Immature natural killer cell (primary cell): ENCODE measurements at places on chromosomes 3 and 15.

DNA sequence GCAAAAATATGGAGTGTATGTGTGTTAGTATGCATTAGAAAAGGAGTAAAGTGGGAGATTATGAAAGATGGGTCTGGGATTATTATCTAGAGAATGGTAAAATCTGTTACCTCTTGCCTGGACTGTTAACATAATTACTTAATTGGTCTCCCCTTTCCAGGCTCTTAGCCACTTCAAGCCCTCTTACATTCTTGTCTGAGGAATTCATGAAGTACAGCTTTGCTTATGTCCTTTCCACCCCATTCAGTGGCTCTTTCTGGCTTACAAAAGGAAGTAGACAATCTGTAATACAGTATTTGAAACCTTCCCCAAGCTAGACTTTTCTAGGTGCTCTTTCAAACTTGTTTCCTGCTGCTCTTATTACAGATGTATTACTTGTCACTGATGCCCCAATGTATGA is 129.8 kb downstream of the MBNL1 start:
- peaks cover 2% of the 10 kb centered on the region for H3K27me3 ChIP-seq
- H3K27ac ChIP-seq = peak overlapping the region; percentile 20
- peaks cover 6% of the 10 kb centered on the region for H3K36me3 ChIP-seq

GRCh38 chr3:172586436-172586835 is 63.2 kb upstream of the TNFSF10 start:
- no peaks in the 10 kb centered on the region for H3K27me3 ChIP-seq
- H3K27ac ChIP-seq = no peak overlapping the region
- no peak for DNase-seq
- no peaks in the 10 kb centered on the region for H3K36me3 ChIP-seq

GRCh38 chr15:51828621-51829375 is 655 bp upstream of the TMOD3 start:
- peak overlapping the region; percentile 86 for H3K4me3 ChIP-seq
- H3K36me3 ChIP-seq = no peaks in the 10 kb centered on the region
- no peak for DNase-seq
- H3K27me3 ChIP-seq = peaks cover 2% of the 10 kb centered on the region

DNA sequence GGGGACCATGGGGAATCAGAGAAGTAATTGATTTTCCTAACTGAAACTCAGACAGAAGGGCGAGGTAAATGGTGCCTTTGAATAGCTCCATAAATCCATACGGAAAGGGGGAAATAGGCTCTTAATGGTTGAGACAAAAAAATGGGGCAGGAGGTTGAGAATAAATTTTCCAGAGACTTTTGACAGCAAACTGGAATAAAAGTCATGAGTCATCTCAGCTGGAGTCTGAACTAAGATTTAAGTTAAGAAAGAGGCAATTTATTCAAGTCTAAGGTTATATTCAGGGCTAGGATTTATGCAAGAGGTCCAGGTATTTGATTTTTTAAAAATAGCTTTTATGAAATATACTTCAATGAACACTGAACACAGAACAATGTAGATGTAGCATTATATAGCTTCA is 238.7 kb upstream of the RORA start:
- no peaks in the 10 kb centered on the region for H3K4me1 ChIP-seq
- no peak overlapping the region for H3K4me3 ChIP-seq
- H3K27me3 ChIP-seq = peaks cover 2% of the 10 kb centered on the region
- no peaks in the 10 kb centered on the region for H3K36me3 ChIP-seq

DNA sequence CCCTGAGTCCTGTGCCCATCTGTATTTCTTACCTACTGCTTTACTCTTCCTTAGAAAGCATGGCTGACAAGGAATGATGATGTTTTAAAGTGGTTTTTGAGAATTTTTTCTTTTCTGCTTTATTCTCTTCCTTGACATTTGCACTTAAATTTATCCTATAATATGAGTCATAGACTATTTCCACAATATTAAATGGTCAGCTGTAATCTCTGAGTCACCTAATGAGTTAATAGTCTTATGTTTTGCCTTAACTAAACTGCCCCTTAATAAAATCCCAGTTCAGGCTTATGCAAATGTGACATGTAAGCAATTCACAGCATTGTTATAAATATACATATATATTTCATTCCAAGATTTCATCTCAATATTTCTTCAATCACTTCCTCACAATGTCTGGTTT is 23.8 kb downstream of the MEIS2 start:
- no peak overlapping the region for H3K27ac ChIP-seq
- H3K4me3 ChIP-seq = no peak overlapping the region
- no peaks in the 10 kb centered on the region for H3K27me3 ChIP-seq
- H3K36me3 ChIP-seq = no peaks in the 10 kb centered on the region
- DNase-seq = no peak
- no peaks in the 10 kb centered on the region for H3K4me1 ChIP-seq

GRCh38 chr15:98483575-98484130 is 164.7 kb upstream of the IGF1R start:
- no peak overlapping the region for H3K4me3 ChIP-seq
- no peaks in the 10 kb centered on the region for H3K4me1 ChIP-seq
- H3K27ac ChIP-seq = no peak overlapping the region
- H3K27me3 ChIP-seq = no peaks in the 10 kb centered on the region
- no peak for DNase-seq

DNA sequence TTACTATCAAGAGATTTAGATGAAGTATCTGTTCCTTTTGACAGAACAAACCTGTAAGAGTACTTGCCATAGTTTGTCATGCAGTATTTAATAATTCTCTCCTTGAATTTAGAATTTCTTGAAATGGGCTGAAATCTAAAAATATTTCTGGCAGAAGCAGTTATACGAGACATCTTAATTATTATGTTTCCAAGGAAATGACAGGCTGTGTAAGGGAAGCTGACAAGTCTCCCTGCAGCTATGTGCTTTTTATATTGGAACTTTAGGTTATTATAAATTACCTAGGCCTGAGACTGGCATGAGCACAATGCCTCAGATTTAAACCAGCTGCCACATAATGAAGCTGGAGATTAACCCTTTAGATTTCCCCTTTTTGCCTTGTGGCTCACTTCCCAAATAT is 365.0 kb upstream of the EPHA6 start:
- H3K4me1 ChIP-seq = no peaks in the 10 kb centered on the region
- no peak overlapping the region for H3K4me3 ChIP-seq
- H3K36me3 ChIP-seq = no peaks in the 10 kb centered on the region
- no peaks in the 10 kb centered on the region for H3K27me3 ChIP-seq

DNA sequence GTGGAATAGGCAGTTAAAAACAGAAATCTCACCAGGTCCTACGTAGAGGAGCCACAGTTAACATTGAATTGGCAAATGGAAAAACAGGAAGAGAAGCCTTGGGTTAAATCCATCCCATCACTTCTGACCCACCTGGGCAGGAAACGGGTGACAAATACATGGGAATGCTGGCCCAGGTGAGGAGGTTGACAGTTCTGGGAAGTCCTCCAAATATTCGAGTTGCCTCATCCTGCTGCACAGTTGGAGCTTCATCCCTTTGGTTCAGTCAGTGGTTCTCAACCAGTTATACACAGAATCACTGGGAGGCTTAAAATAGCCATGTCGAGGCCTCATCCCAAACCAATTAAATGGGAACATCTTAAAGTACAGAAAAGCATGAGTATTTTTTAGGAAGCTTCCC is 5.3 kb downstream of the MYZAP start:
- H3K4me3 ChIP-seq = no peak overlapping the region
- H3K27me3 ChIP-seq = peaks cover 4% of the 10 kb centered on the region
- H3K4me1 ChIP-seq = no peaks in the 10 kb centered on the region
- H3K27ac ChIP-seq = no peak overlapping the region
- H3K36me3 ChIP-seq = peaks cover 3% of the 10 kb centered on the region

GRCh38 chr3:346186-346585 is 149.6 kb downstream of the CHL1 start:
- no peaks in the 10 kb centered on the region for H3K27me3 ChIP-seq
- no peaks in the 10 kb centered on the region for H3K36me3 ChIP-seq
- no peaks in the 10 kb centered on the region for H3K4me1 ChIP-seq
- H3K27ac ChIP-seq = no peak overlapping the region

DNA sequence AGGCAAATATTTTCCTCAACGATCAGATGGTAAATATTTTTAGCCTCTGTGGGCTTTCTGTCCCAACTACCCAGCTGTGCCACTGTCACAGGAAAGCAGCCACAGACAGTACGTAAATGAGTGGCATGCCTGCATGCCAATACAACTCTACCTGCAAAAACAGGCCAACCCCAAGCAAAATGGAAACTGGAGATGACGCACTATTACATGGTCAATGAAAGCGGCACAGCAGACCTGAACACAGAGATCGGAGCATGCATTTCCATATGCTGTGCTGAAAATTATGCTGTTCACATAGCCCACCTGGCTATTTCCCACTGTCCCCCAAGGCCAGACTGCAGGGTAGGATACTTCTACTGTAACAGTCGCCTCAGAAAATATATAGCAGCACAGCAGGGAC is 57.8 kb downstream of the HERC2 start:
- no peaks in the 10 kb centered on the region for H3K27me3 ChIP-seq
- H3K36me3 ChIP-seq = peaks cover 40% of the 10 kb centered on the region
- H3K27ac ChIP-seq = no peak overlapping the region
- no peak for DNase-seq

- peaks cover 14% of the 10 kb centered on the region for H3K4me1 ChIP-seq
- H3K4me3 ChIP-seq = peak overlapping the region; percentile 34
- DNase-seq = no peak
- H3K36me3 ChIP-seq = no peaks in the 10 kb centered on the region
- peaks cover 8% of the 10 kb centered on the region for H3K27me3 ChIP-seq
Observed at GRCh38 chr3:151082880-151083838, 2.3 kb upstream of the MED12L start.

- H3K4me1 ChIP-seq = no peaks in the 10 kb centered on the region
- peaks cover 24% of the 10 kb centered on the region for H3K36me3 ChIP-seq
- H3K27me3 ChIP-seq = no peaks in the 10 kb centered on the region
- H3K27ac ChIP-seq = no peak overlapping the region
- no peak overlapping the region for H3K4me3 ChIP-seq
Observed at GRCh38 chr3:182947888-182948287, 32.5 kb downstream of the DCUN1D1 start.

DNA sequence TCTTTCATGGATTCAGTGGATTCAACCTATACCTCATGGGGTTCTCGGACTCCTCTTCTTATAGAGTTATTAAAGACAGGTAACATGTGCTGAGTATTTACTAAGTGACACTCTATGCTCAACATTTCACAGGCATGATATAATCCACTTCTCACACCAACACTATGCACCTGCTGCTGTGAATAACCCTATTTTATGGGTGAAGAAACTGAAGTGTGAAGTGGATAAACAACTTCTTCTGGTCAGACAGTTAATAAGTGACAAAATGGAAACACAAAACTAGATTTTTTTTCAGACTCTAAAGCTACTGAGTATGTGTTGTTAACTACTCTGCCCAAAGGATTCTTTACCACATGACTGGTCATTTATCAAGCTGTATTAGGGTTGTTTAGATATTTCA is 403.5 kb downstream of the DIPK2A start:
- no peaks in the 10 kb centered on the region for H3K36me3 ChIP-seq
- peaks cover 3% of the 10 kb centered on the region for H3K27me3 ChIP-seq
- H3K4me1 ChIP-seq = no peaks in the 10 kb centered on the region
- no peak overlapping the region for H3K4me3 ChIP-seq

DNA sequence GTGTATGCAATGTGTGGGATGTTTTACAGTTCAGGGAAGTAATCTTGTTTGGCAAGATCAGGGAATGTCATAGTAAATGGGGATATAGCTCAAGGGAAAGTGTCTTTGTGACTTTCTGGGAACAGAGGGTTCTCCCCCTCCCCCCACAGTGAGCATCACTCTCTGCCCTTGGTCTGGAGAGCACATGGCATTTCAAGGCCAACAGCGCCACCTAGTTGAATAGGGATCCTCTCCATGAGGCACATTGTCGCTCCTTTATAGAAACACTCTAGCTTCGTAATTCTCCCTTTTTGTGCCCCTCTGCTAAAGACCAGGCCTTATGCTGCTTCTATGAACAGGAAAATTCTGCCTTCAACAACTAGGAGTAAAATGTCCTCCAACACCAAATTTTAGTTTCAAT is 37.1 kb upstream of the ARNT2 start:
- H3K4me3 ChIP-seq = no peak overlapping the region
- H3K4me1 ChIP-seq = no peaks in the 10 kb centered on the region
- H3K27me3 ChIP-seq = peaks cover 12% of the 10 kb centered on the region
- no peaks in the 10 kb centered on the region for H3K36me3 ChIP-seq

DNA sequence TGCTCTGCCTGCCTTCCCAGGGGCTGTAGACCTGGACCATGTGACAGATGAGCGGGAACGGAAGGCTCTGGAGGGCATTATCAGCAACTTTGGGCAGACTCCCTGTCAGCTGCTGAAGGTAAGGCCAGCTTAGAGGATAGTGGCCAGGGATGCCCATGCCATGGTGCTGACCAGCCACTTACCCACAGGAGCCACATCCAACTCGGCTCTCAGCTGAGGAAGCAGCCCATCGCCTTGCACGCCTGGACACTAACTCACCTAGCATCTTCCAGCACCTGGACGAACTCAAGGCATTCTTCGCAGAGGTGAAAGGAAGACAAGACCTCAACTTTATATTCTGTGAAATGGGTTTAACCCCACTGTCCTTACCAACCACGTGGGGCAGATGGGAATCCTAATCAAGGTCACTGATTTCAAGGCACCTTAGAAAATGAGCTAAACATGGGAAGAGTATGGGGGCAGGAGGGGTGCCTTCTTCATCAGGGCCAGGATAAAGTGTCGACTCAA is 26.7 kb downstream of the NBEAL2 start:
- H3K4me1 ChIP-seq = peaks cover 26% of the 10 kb centered on the region
- H3K4me3 ChIP-seq = no peak overlapping the region
- peak overlapping the region; percentile 49 for H3K27ac ChIP-seq
- H3K27me3 ChIP-seq = peaks cover 17% of the 10 kb centered on the region
- peaks cover 10% of the 10 kb centered on the region for H3K36me3 ChIP-seq
- no peak for DNase-seq

DNA sequence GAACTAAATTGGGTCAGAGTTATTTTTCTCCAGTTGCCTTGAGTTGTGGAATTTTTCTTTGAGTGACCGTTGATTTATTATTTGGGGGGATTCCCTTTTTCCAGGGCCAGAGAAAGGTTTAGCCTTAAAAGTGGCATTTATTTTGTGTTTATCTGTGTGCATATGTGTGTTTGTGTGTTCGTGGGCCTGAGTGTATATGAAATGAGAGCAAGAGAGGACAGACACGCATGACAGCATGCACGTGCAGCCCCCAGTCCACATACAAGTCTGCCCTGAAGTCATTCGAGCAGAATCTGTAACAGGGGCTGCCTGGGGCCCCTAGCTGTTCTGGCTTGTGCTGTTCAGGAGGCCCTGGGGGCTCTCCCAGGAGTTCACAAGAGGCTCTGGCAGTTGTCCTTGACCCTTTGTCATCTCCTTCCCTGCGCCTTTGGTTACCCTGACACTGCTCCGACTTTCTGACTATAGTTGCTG is 18.3 kb upstream of the TRAK1 start:
- H3K27ac ChIP-seq = no peak overlapping the region
- peak overlapping the region; percentile 23 for H3K4me3 ChIP-seq
- peaks cover 49% of the 10 kb centered on the region for H3K4me1 ChIP-seq
- DNase-seq = no peak

DNA sequence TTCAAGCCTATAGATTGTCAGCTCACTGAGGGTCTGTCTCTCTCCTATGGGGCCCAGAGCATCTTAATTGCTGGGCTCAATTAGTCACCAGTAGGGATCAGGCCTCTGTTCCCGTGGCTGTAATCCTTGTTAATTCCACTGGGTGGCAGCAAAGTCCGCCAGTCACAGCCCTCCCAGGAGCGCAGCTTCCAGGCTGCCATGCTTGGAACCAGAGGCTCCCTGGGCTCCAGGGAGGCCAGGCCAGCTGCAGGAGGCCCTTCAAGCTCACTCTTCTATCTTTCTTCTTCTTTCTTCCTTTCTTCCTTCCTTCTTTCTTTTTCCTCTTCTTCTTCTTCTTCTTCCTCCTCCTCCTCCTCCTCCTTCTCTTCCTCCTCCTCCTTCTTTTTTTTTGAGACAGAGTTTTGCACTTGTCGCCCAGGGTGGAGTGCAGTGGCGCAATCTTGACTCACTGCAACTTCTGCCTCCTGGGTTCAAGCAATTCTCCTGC is 14.4 kb downstream of the RNU5B-1 start:
- no peaks in the 10 kb centered on the region for H3K36me3 ChIP-seq
- H3K4me3 ChIP-seq = no peak overlapping the region
- H3K4me1 ChIP-seq = no peaks in the 10 kb centered on the region
- peak; percentile 70 for DNase-seq
